ENCODE measurements at places on chromosomes 5 and 9.
A peak's percentile ranks its signal among the peaks of the same experiment; 100 is the strongest.

DNA sequence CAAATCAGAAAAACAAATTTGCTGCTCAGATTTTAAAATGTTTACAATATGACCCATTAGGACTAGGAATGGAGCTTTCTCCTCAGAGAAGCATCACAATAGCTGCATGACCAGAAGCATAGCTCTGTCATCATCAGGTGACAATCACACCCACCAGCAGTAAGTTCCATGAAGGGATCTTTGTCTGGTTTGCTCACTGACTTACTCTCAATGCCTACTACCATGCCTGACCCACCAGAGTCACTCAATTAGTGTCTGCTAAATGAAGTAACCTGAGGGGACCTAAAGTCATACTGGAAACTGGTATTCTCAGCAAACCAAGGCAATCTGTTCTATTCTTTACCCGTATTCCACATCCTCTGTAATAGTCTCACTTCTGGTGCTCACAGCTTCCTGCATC is 7.7 kb downstream of the ERMP1 start:
- no peak for DNase-seq

- peak; percentile 83 for DNase-seq
Observed at GRCh38 chr5:40904205-40904993, 4.9 kb upstream of the C7 start.

- DNase-seq = no peak
Observed at GRCh38 chr9:71607461-71607881, 160.8 kb downstream of the CEMIP2 start.

DNA sequence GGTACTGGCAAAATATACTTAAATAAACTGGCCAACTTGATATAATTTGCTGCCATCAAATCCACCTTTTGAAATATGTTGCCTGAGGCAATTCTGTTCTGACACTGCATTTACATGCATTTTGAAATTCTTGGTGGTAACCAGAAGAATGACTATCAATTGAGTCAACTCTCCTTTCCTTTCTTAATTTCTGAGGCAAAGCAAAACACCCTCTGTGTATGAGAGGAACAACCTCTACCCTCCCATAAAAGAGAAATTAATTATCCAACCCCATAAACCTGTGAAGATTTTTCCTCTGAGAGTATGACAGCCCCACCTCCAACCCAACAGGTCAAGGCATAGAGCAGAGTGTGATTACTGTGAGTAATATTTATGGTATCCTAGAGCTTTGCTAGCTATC is 286.8 kb downstream of the NR2F1-AS1 start:
- DNase-seq = no peak

DNA sequence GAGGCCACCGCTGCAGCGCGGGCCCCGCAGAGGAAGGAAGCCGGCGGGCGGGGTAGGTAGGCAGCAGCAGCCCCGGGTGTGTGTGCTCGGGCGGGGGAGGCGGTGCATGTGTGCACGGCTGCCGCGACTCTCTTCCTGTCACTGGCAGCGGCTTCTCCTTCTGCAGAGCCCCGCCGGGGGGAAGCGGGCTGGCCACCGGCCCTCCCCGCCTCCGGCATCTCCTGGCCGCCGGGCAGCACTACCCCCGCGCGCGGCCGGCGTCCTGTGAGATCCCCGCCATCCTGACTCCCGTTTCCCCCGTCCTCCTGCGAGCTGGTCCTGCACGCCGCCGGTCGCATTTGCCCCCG is 315 bp downstream of the PIK3R1 start:
- DNase-seq = no peak

- DNase-seq = peak; percentile 63
Observed at GRCh38 chr5:119405419-119405818, 46.9 kb upstream of the HSD17B4 start.

DNA sequence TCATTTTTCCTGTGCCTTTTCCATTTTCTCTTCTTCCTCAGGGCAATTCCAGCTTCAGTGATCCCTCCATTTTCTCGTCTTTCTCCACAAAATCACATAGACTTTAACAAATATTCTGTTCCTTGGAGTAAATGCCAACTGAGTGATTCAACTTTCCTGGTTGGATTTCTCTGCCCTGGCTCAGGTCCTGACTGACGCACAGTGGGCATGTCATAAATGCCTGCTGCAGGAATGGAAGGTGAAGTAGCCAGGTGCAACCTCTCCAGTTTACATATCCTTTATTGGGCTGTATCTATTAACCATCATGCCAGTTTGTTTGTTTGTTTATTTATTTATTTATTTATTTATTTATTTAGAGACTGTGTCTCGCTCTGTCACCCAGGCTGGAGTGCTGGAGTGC is 95.1 kb downstream of the MEF2C start:
- no peak for DNase-seq

- no peak for DNase-seq
Observed at GRCh38 chr5:94366811-94367210, 251.6 kb downstream of the KIAA0825 start.

- DNase-seq = no peak
Observed at GRCh38 chr9:69237702-69238295, 63.7 kb downstream of the TJP2 start.

DNA sequence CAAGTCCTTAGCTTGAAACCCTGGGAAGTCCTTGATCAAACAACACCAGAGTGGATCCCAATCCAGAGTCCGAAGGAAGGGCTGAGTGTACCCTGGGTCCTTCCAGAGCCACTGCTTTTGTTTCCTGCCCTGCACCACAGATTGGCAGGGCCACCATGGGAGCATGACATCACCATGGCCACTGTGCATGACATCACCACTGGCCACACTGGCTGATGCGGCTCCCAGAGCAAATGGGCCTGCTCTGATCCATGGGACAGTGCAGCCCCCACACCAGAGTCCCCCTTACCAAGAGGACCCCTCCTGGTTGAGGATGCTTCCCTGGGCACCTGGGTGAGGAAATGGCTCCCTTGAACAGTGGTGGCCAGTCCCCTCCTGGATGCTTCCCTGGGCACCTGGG is 9.9 kb downstream of the SLC6A3 start:
- no peak for DNase-seq

DNA sequence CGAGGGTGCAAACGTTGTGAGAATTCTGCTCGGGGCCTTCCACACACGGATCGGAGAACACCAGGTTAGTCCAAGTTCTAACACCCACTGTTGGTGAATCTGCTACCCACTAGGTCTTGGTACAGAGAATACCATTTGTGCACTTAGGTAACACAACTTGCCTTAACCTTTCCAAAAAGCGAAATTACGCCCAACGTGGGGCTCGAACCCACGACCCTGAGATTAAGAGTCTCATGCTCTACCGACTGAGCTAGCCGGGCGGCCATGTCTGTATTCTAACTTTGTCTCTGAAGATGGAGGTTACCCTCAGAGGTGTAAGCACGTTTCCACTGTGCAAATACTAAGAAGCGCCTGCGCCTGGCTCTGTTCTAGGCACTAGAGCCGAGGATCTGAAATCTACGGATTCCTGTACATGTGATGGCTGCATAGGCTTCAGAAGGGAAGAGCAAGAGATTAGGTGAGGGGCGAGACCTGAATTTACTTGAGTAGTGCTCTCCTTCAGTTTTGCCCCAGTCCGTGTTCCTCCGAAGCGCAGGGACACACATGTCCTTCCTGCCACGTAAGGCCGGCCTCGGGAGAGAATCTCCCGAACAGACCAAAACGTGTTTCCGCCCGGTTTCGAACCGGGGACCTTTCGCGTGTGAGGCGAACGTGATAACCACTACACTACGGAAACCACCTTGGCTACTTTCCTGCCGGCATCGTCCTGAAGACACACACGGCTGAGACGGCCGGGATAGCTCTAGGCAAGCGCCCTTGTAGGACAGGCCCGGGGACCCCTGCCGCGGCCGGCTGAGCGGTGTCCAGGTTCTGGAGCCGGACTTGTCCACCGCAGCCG is 1.1 kb upstream of the TRIM41 start:
- DNase-seq = peak; percentile 97

- no peak for DNase-seq
Observed at GRCh38 chr9:37574241-37574721, 1.9 kb downstream of the FBXO10 start.

GRCh38 chr5:41790038-41790776 is 80.0 kb downstream of the OXCT1 start:
- no peak for DNase-seq

DNA sequence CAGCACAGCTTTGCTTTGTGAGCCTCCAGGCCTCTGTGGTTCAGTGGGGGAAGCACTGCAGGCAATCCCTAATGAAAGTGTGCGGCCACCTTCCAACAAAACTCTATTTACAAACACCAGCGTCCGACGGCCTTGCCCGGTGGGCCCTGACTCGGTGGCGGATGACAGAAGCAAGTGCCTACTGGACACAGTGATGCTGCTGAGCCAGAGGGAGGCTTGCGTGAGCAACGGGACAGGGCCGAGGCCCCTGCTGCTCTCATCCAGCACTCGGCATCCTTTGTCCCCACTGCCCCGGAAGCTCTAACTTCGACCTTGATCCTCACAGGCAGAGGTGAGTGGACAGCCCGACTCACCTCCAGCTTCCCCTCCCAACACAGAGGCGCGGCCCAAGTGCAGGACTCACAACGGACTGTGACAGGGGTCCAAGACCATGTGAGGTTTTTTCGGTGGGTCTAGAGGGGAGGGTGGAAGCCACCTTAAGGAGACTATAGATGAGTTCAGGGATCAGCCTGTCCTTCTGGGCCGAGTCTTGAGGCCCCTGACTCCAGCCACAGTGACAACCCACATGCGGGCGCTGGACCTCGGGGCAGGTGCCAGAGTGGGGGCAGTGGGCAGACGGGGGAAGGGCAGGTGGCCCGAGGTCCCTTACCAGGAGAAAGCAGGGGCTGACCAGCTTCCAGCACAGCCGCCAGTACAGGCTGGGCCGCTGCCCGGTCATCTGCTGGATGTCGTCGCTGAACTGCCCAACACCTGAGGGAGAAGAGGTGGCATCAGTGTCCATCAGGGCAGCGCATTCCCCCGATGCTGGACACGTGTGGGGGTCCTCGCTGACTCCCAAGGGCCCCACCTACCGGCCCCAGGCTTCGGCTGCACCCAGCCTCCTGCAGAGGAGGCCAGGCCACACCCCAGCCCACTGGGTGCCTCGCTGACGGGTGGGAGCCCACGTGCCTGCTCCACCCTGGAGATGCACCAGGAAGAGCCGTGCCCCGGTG is 39.4 kb downstream of the SLC6A3 start:
- DNase-seq = no peak

DNA sequence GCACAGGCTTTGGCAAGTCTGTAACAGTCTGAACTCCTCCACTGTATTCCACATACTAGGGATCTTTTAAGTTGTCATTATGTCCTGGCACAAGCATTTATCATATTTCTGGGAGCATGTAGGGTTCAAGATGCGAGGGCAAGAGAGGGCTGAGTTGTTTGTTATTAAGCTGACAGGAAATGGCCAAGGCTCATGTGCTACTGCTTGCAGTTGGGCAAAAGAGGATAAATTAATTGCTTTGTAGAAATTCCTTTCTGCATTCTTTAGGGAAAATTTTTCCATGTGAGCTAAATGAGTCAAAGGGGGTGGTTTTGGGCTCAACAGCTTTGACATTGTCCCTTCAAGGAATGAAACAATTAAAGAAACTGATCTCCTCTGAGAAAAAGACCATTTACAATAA is 35.4 kb downstream of the DOCK8 start:
- no peak for DNase-seq

- no peak for DNase-seq
Observed at GRCh38 chr9:115296831-115297565, 179.0 kb upstream of the TNC start.

DNA sequence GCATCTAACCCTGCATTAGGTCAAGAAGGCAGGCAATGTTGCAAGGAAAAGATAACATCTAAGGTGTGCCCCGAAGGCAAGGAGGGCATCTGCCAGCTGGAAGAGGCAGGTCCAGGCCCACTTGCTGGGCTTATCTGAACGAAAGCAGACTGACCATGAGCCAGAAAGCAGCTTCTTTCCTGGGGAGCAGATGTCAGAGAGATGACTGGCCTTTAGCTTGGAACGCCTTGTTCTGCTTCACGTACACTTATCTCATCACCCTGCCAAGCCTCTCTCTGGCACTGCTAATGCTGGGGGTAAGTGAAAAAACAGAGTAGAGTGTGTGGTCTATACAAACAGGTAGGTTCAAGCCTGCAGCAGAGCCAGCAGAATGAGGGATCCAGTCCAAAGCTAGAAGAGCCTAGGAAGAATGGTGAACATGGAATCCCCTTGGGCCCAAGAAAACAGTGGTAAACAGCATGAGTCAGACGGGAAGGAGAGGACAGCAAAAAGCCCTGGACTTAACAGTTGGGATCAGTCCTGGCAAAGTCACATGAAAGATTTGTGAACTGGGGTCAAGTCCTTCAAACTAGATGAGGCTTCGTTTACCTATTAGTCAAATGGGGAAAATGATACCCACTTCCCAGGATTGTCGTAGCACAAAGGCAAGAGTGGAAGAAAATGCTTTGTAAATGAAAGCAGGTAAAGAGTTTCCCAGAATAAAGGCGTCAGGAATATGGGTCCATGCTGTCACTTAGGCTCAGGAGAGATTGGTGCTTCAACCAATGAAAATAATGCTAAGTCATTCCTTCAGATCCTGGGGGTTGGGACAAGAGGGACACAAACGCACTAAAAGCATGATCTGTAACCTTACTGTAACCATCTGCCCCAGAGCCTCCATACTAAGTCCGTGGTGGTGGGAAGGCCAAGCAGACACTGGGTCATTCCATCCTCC is 200.9 kb downstream of the SLIT3 start:
- no peak for DNase-seq

DNA sequence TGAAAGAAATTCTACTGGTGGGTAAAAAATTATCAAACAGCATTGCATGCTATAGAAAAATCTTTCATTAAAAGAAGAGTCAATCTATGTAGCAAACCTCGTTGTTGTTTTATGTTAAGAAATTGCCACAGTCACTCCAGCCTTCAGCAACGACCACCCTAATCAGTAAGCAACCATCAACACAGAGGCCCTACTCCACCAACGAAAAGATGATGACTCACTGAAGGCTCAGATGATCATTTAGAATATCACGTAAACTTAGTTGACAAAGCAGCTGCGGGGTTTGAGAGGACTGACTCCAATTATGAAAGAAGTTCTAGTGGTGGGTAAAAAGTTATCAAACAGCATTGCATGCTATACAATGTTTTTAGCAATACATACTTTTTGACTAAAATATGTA is 242.6 kb downstream of the DRD1 start:
- DNase-seq = no peak

DNA sequence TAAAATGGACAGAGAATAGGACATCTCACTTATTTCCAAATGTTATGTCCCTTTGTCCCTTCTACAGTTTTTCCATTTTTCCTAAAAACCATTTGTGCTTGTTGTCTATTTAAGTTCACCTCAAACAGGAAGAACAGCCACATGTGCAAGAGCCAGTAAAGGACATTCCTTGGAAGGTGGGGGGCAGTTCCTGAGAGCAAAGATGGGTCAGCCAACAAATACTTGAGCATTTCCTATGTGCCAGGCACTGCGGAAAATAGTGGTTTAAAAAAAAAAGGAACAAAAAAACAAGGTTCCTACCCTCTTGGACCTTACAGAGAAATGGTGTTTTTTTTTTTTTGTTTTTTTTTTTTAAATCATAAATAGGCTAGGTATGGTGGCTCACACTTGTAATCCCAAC is 26.8 kb downstream of the ANP32B start:
- DNase-seq = peak; percentile 54
